HAP-1 (cell line): ENCODE measurements at places on chromosomes 1 and 21.

- no peak for DNase-seq
These were observed 137.7 kb downstream of the SETD4 start for GRCh38 chr21:35922618-35923017.

- DNase-seq: no peak
These were observed 36.6 kb downstream of the RUNX3 start for GRCh38 chr1:24893431-24893830.

DNA sequence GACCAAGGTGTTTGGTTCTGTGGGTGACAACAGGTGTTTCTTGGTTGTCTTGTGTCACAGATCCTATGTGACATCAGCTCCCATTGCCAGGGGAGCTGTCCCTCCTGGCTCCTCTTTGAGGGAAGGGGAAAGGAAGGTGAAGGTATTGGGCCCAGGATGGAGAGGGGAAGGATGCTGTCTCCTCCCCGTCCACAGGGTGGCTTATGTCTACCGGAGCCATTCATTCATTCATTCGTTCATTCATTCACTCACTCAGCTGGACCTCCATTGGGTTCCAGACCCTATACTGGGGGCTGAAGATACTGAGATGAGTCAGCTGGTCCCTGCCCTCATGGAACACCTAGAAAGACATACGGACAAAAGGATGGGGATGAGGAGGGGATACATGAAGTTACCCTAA lies 38.9 kb downstream of the EPHB2 start:
- no peak for DNase-seq

DNA sequence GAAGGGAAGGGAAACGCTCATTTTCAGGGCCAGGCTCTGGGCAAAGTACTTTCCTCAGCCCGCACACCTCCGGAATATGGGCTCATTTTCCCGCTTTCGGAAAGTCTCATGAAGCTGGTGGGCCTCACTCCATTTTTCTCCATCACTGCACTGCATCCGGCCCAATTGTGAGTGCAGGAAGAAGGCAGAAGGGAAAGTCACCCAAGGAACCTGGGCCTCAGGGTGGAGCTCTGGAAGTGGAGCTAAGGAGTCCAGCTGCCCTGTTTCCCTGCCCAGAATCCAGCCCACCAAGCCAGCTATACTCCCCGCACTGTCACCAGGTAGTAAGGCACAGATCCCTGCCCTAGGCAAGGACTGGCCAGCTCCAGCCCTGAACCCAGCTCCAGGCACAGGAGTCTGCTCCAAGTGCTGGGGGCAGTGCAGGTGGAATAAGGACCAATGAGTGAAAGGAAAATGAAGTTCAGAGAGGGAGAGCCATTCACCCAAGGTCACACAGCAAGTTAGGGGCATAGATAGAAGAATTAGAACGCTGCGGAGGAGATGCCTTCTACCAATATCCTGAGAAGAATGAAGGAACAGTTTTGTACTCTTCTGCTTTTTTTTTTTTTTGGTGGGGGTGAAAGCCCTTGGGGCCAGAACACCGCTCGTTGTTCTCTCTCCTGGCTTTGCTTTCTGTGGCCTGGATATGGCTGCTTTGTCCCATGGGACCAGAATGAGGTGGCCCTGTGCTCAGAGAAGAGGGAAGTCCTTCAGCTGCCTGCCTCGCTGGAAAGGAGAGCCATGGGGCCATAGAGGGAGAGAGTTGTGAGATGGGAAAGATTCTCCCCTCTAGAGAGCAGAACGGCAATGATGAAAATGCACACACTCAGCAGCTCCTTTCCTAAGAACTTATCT lies 10.0 kb downstream of the LRP8 start:
- DNase-seq: no peak

DNA sequence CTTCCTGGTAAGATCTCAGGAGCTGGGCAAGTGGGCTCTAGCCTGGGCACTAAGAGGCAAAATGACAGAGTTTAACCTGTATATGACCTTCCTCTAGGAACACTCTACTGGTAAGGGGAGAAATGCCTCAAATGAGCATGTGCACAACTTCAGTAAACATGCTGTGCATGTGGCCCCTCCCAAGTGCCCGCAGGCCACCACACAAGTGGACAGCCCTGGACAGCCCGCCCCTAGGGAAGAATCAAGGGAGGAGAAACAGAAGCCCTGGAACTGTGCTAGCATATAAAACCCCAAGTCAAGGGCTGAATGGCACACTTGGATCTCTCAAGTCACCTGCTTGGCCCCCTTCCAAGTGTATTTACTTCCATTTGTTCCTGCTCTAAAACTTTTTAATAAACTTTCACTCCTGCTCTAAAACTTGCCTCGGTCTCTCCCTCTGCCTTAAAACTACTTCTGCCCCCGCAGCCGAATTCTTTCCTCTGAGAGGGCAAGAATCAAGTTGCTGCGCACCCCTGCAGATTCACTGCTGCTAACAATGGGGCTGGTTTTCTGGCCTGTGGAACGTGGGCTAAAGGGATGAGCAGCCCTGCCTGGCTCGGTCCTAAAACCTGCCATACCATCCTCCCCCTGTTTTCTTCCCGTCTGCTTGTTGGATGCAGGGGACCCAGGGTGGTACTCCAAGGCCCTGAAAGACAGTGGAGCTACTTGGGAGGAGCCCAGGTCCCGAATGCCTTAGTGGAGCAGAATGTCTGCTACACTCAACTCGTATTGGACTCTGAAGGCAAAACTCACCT lies 93.5 kb downstream of the IER5 start:
- DNase-seq: no peak

DNA sequence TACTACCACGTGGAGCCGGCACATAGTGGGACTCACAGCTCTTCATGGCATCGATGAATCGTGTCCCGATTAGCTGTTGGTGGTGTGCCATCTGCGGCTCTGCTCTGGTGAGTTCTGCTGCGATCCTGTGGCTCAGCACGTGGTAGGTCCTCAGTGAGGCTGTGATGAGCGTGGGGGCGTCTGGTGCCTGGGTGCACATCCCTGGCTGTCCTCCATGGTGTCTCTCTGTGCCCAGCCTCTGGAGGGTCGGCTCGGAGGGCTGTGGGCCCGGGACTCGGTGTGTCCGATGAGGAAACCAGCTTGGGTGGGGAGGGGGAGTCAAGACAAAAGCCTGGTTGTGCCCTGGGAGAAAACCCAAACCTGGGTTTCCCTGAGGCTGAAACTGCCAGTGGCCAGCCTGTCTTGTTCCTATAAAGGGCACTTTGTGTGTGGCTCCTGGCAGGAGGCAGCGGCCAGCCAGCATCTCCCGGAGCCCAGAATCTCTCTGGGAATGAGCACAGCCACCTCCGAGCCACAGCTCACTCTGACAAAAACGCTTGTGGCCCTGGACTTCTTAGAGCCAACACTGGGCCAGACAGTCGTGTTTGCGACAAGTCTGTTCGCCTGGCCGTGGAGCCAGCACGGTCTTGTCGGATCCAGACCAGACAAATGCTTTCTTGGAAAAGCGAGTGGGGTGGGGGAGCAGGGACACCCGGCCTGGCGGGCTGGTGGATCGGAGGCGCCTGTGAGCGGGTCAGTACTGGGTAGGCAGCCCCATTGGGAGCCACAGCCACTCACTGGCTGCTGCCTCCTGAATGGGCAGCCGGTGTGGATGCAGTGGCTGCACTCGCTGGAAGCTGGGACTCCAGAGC lies 31.8 kb downstream of the SPSB1 start:
- DNase-seq: no peak

DNA sequence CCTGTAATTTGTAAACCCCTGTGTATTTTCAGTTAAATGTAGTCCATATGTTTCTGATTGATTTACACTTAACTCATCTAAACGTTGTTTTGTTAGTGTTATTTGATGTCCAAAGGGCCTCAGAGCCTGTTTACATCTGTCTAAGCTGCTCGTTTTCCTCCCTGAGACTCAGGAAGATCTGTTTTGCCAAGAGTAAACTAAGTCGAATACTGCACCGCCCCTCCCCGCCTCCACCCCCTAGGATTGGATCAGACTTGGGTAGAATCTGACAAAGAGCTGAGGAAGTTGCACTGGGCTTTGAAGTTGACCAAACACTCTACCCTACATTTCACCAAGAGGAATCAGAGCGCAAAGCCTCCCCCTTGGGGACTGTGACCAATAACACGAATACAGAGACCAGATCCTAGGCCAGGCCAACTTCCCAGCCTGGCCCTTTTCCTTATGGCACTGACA lies 206.9 kb upstream of the LMO4 start:
- no peak for DNase-seq

DNA sequence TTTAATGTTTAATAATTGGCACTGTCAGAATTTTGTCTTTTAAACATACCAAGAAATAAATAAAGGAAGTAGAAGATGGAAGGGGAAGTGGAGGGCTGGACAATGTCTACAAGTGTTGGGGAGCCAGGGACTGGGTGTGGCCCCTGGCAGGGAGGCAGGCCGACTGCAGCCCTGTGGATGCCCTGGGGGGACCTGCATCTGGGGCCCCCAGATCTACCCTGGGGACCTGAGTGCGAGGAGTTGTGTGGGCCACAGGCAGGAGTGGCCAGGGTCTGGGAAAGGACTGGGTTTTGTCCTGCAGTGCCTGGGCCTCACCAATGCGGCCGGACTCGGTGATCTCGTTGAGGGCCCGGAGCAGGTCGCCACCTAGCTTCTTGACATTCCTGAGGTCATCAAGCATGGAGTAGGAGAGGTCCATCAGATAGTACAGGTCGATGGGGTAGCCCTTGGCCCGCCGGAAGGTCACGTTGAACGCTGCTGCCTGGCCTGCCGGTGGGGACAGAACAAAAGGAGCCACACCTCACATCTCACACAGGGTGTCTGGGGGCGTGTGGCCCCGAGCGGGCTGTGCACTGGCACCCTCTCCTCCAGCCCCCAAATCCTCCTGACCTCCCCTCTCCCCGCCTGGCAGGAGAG lies 17.5 kb downstream of the ITGB2 start:
- DNase-seq: no peak

GRCh38 chr1:169148472-169149252 lies 42.2 kb downstream of the ATP1B1 start:
- DNase-seq: no peak

- DNase-seq: no peak
These were observed 17.4 kb upstream of the SLC22A15 start for GRCh38 chr1:115958866-115959265.

DNA sequence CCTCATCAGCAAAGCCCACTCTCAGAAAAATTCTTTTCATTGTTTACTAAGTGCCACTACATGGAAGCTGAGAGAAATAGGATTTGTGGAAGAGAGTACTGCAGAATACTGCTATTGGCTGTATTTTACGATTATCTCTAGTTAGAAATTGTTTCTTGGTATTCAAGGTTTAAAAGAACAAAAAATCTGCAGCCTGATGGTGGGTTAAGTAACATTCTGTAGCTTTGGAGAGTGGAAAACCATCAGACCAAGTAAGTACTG lies 27.3 kb downstream of the PTTG1IP start:
- DNase-seq: no peak

DNA sequence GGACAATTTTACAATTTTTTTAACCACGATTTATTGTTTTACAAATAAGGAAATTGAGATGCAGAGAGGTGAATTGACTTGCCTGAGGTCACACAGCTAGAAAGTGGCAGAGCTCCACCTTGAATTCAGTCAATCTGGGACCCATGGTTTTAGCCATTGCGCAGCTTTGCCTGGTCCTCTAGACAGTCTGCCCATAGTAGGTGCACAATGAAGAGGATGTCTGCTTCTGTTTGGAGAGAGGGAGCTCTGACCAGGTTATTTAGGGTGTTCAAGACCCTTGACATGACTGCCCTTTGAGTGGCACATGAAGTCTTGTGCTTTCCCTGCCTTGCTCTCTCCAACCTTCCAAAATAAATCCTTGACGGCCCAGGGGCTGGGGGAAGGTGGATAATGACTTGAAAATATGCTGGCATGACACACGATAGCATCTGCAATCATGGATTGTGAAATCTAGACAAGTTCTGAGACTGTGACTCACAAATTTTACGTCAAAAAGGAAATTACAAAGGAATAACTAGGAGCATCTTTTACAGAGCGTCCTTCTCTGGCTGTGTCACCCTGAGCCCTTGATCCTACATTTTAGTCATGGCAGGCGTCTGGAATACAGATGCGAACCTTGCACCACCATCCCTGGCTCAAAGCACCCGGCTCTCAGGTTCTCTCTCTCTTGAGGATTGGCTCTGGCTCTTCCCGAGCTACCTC lies 26.2 kb upstream of the ID3 start:
- DNase-seq: no peak

DNA sequence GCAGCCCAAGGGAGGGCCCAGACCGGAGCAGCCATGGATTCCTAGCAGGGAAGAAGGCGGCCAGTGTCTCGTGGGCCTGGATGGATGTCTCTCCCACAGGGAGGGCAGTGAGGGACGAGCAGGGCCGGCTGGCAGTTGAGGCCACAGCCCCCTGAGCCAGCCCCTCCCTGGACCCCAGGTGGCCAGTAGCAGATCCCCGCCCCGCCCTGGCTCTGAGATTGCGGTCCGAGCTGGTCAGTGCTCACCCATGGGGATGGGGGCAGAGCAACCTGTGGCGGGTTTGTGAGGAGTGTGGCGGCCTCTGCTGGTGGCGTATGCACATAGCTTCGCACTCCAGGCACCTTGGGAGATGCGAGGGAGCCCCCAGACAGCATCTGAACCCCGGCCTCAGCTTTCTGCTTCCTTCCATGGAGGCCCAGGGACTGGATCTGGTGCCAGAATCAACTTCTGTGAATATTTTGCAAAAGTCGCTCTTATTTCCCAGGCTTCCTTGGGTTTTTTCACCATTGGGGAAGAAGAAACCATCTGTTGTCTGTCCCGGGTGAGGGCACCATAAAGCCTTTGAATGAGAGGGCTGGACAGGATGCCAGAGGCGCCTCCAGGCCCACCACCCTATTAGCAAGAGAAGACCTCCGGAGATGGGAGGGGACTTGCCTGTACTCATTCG lies 8.4 kb upstream of the KCNN3 start:
- peak; percentile 73 for DNase-seq

DNA sequence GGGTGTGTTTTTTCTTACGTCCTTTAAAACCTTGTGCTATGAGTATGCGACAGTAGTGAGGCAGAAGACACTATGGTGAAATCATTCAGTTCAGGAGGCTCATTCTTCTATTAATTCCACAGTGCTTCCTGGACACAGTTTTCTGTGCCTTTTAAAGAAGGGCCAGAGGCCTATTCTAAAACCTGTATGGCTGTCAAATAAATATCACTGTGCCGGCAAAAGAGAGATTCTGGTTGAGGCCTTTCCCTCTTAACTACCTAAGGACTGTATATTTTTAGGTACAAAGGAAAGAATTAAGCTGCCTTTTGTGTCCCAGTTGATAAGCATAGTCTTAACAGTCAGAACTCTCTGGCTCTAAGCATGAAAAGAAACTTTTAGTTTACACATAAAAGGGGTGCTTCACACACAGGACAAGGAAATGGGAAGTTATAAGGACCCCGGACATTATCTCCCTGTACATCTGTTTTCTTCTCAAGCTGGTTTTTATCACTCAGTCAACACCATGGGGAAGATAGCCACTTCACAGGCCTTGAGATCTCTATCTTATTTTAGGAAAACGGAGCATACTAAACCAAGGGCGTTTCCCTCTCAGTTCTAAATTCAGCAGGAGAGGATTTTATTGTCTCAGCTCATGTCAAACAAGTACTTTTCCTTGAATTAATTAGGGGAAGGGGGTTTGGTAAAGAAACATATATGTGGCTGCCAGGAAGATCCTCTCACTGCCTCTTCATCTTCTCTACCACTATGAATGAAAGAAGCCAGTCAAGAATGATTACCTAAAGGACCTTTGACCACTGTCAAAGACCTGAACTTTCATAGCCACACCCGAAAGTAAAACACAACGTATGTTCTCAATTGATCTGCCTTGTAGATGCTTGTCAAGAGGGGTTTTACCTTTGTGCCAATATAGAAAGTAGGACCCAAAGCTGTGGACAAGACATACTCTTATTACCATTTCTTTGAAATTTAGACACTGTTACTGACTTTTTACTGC lies 71.4 kb upstream of the HSPA13 start:
- DNase-seq: no peak
